ENCODE measurements at places on chromosomes 1 and 21. TPM values are rescaled to one million over a fixed set of nuclear protein-coding genes. Genes with fewer than 3 reads are reported as not detected.
A peak's percentile ranks its signal among the peaks of the same experiment; 100 is the strongest.

GRCh38 chr1:160863774-160864131 is 1.1 kb upstream of the CD244 start:
- no peak for DNase-seq

Gene TMPRSS15
- total RNA-seq = not detected

- peak; percentile 12 for DNase-seq
Measured at GRCh38 chr1:78676347-78676982, 26.8 kb downstream of the IFI44 start.

DNA sequence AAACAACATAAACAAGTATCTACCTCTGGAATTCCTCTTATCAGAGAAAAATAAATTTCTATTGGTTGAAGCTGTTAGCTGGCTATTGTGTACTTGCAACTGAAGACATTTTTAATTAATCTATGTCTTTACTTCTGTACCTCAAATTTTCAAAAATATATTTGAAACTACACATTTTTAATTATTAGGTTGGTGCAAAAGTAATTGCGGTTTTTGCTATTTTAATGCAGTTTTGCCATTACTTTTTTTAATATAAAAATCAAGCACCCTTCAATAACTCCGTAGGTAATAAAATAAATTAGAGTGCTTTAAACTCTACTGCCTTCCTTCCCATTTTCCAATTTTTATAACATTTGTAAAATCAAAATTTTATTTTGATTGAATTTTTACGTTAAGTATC is 262.1 kb upstream of the DUSP10 start:
- no peak for DNase-seq

- DNase-seq = no peak
Measured at GRCh38 chr1:54421101-54421504, 14.9 kb upstream of the SSBP3 start.

- no peak for DNase-seq
Measured at GRCh38 chr1:35553851-35554250, 3.4 kb downstream of the KIAA0319L start.

Gene RAD54L
- total RNA-seq = 0.33 TPM

Gene CC2D1B
- total RNA-seq = 46.5 TPM

DNA sequence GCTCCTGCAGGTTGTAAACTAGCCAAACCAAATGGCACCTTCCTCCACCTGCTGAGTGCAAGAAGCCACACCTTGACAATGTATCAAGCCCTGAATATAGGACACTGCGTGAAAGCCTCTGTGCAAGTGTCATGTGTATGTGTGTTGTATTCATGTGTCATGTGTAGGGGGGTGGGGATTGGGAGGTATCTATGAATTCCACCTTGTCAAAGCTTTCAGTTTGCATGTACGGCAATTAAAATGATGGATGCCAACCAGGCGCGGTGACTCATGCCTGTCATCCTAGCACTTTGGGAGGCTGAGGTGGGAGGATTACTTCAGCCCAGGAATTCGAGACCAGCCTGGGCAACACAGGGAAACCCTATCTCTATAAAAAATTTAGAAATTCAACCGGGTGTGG is 19.8 kb downstream of the CD34 start:
- no peak for DNase-seq

Gene TLCD4
- 0.11 TPM for total RNA-seq

Gene RCSD1
- 44.6 TPM for total RNA-seq

Gene MPL
- total RNA-seq = not detected

- DNase-seq = no peak
Measured at GRCh38 chr1:150160964-150161621, 11.4 kb downstream of the PLEKHO1 start.

- DNase-seq = no peak
Measured at GRCh38 chr21:31908106-31909031, 35.5 kb downstream of the HUNK start.

Gene RHBG
- total RNA-seq = not detected

DNA sequence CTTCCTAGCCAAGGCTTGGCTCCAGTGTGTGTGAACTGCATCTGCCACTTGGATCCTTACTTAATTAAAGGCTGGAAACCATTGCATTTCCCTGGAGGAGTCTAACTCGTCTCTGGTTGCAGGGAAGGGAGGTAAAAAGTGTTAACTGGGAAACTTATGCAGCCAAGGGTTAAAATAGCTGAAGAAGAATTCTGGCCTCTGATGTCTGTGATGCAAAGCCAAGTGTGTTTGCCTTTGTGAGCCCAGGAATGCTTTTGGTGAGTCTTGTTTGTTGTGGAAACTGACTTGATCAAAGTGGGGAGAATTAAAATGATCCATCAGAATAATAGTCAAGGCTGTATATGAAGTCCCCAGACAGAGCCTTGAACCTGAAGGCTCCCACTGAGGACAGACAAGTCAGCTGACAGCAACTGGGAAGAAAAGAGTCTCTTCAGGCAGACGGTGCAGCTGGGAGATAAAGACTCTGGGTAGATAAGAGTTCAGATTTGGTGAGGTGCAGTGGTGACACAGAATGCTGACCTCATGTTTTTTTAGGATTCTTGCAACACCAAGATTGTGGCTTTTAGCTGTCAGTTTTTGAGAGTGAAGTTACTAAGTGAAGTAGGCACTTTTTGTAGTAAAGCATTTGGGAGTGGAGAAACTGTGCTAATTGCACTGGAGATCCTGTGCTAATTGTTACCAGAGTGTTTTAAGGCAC is 59.5 kb upstream of the WLS start:
- no peak for DNase-seq

Gene CSRP1
- 39.9 TPM for total RNA-seq

Gene SRSF10
- 346 TPM for total RNA-seq

Gene SLC5A3
- total RNA-seq = 4.9 TPM

Gene GJA9
- not detected for total RNA-seq

Gene DSCAM
- not detected for total RNA-seq

DNA sequence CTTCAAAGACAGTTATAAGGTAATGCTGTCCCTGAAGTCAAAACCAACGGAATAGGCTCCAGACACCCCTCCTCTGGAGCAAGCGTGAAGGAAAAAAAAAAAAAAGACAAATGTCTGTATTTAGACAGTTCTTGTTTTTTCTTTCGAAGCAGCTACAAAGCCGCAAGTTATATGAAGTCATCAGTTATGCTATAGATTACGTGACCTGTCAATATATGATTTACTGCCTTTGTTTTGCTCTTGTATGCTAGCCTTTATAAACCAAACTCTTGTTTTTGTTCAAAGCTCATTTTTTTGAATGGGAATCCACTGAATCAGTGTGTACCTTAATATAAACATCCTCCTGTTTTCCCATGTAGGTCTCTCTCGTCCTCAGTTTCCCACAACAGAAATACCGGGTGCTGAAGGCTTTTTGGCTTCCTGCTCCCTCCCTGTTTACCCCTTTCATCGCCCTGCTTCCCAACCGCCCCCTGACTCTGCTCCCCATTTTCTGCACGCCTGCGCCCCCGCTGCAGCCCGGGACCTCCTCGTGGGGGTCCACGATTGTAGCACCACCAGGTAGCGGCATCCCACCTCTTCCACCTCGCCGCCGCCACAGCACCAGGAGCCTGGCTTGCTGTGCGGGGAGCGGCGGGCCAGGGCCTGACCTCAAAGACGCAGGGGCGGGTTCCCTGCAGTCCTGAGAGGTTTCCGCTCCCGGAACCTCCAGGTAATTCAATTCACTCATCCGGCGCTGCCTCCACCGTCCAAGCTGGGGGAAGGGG is 5.2 kb upstream of the ZNF678 start:
- DNase-seq = no peak

DNA sequence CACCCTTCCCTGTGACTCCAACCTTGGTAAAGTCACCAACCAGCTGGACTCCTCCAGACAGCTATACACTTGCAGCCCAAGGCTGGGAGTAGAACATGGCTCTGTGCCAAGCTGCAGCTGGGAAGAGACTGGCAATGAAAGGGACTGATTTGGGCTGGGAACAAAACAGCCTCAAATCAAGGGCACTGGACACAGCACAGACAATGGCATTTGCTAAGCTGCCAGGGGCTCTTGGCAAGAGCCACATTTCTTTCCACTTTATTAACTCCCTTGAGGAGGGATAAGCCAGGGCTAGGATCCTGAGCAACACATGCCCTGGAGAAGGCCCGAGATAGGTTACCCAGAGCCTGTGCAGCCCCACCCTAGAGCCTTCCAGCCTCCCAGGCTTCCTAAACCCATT is 12.0 kb downstream of the SYT11 start:
- DNase-seq = no peak

- DNase-seq = no peak
Measured at GRCh38 chr1:30054126-30054525, 669.3 kb downstream of the MATN1 start.

Gene USP25
- total RNA-seq = 49.2 TPM

- no peak for DNase-seq
Measured at GRCh38 chr1:150065184-150065871, 2.2 kb upstream of the VPS45 start.

DNA sequence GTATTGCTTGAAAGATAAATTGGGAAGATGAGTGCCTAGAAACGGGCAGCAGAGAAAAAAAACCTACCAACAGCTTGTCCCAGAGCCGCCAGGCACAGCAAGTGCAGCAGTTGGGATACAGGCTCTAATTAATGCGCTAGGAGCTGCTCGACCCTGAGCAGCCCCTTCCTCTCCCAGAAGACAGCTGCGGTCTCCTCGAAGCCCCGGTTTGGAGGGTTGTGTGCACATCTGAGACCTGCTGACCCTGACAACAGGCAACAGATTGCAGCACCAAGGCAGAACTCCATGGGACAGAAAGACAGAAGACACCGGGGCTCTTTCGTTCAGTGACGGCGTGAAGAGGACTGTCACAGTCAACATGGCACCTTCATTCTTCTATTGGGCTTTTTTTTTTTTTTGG is 101.4 kb downstream of the TSEN15 start:
- DNase-seq = no peak

Gene C1orf185
- not detected for total RNA-seq

DNA sequence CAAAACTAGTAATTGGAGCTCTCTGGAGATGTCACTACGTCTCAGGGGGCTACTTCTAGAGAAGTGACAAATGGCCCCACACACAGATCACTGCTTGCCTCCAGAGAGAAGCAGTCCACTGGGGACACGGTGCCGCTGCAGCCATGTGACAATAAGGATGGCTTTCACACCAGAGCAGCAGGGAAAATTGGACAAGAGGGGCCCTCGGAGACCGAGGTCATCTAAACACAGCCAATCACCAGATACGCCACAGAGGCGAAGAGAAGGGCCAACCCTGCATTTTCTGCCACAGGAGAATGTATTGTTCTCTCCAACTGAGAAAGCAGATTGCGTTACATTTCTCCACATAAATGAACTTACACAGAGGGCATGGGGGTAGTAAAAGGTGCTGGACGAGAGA is 51.2 kb upstream of the TIAM1 start:
- no peak for DNase-seq

GRCh38 chr1:11693917-11694316 is 2.4 kb downstream of the DRAXIN start:
- DNase-seq = no peak

DNA sequence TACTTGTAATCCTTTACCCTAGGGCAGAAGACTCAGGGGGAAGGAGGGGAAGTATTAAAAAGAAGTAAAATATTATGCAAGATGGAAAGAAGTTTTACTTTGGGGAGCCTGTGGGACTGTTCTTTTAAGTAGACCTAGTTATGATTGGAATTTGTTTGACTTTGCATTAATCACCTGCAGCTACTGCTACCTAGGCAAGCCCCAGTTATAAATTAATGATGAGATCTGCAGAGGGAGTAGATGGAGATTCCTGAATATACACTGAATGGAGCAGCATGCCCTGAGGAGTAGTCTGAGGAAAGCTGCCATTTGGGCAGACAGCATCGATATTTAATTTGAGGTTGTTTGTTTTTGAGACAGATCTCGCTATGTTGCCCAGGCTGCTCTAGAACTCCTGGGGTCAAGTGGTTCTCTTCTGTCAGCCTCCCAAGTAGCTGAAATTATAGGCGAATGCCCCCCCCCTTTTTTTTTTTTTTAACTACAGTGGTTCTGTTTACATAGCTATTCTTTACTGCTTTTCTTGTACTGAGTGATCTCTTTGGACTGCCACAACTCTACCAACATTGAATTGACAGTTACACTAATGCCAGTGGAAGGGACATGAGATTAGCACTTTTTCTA is 81.4 kb upstream of the SERTAD4 start:
- no peak for DNase-seq

DNA sequence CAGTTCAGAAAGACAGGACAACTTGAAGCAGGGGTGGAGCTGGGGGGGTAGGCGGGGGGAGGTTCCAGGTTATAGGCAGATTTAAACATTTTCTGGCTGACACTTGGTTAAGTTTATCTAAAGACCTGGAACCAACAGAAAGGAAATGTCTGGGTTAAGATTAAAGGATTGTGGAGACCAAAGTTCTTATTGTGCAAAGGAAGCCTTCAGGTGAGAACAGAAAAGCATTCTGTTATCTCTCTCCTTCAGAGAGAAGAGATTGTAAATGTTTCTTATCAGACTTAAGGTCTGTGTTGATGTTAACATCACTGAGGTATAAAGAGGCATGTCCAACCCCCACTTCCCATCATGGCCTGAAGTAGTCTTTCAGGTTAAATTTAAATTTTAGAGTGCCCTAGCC is 3.7 kb upstream of the ACADM start:
- DNase-seq = no peak

DNA sequence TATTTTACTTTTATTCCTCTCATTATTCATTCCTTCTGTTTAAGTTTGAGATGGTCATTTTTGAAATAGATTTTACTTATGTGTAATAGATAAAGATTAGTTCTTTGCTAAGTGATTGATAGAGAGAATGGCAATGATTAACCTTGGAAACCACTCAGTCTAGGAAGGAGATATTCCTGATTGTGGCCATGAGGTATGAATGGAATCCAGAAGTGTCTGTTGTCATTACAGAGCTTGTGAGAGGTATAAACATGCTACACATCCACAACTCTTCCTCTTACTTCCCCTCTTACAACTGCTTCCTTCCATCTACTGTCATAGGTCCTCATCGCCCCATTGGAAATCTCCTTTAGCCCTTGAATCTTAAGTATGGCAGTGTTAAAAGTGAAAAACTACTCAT is 988.8 kb upstream of the B3GALT2 start:
- DNase-seq = no peak

DNA sequence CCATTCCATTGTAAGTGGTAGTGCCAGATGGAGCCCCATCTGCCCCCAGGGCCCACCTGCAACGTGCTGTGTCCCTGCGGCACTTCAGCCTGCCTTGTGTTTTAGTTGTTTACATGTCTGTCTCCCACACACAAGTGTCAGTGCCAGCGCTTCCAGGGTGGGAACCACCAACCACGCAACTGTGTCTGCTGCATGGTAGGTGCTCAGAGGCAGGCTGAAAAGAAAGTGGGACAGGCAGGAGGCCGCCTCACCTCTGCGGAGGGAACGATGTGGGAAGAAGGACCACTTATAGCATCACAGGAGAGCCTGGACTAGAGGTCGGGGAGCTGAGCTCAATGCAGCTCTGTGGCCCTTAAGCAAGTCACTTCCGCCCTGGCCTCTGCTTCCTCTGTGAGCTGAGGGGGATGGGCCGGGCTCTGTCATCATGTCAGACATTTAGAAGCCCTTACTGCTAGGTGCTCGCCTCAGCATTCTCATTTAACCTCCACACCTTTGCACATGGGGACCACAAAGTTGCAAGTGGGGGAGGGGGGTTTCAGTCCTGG is 17.9 kb downstream of the SLC9A1 start:
- DNase-seq = peak; percentile 82

- no peak for DNase-seq
Measured at GRCh38 chr1:2943686-2944260, 77.5 kb upstream of the ACTRT2 start.
